LHCN-M2 (cell line): ENCODE measurements at places on chromosomes 7 and 10.
A peak's percentile ranks its signal among the peaks of the same experiment; 100 is the strongest.

- peak; percentile 81 for DNase-seq
Measured at GRCh38 chr7:90236721-90237289, 8.2 kb upstream of the CFAP69 start.

DNA sequence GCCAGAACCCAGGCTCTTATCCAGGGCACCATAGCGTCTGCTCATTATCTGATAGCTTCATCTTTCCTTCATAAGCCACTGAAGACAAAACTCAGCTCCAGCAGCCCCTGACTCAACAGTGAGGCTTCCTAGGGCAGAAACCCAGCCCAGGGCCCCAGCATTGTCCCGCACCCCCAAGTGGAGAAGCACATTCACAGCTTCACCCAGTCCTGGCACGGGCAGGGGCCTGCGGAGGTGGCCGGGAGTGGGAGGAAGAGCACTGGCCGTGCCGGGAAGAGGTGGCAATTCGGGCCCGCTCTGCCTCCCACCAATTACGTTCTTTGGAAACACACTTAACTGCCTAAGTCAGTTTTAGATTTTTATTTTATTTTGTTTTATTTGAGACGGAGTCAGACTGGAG lies 10.3 kb upstream of the CALML5 start:
- no peak for DNase-seq

DNA sequence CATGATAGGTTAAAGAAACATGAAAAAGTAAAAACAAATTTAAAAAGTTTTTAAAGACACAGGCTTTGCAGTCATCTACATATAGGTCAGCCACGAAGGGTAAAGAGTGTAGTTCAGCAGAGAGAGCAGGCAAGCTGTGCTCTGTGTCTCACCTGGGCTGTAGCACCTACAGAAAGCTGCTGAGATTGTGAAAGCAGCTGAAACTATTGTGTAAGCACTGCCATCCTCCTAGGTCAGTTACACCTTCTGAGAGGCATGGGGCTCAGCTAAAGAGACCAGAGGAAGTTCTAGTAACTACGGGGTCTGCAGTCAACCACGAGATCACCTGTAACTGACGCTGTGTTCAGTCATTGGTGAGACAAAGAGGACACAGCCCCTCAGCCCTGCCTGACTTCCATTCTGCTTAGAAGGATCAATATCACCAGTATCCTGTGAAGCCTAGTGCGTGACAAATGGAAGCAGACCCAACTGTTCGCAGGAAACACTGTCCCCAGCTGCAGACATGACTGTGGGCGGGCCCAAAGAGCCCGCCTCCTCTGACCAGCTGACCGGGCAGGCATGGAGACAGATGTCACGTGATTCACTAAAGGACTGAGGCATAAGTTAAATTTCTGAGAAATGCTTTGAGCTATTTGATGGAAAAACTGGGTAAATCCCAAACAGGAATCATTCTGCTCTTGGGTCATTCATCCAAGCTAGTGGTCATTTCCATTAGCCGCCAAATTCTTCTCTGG lies 87.9 kb downstream of the EBF3 start:
- peak; percentile 30 for DNase-seq

GRCh38 chr10:118980870-118981269 lies 48.6 kb upstream of the NANOS1 start:
- no peak for DNase-seq

GRCh38 chr7:65454469-65454868 lies 80.8 kb downstream of the ZNF92 start:
- no peak for DNase-seq

GRCh38 chr10:22319980-22320558 lies 830 bp upstream of the BMI1 start:
- no peak for DNase-seq

DNA sequence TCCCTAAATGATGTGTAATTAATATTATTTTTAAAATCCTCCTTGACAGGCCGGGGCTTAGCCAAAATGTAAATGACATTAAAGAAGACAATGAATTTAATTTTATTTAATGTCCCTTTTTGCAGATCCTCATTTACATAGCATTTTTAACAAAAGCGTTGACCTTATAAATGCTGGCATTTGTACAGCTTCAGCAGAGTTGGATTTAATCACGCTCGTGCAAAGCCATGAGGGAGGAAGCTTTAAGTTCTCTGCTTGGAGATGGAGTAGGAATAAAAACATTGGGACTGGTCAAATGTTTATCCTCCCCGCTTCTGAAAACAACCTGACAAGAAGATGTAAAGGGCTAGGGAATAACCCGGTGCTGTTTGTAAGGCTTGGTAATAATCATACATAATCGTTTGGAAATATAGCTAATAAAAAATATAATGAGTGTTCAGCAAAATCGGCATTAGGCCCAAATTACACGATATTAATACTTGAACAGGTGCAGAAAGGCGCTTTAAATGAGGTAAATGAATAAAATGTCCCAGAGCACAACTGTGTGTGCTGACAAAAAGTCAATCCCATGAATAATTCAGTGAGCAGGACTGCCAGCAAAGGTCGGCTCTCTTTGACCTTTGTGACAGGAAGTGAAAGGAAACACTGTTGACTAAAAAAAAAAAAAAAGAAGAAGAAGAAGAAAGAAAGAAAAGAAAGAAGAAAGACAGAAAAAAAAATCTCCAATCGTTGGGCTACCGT lies 11.5 kb downstream of the EBF3 start:
- peak; percentile 82 for DNase-seq

DNA sequence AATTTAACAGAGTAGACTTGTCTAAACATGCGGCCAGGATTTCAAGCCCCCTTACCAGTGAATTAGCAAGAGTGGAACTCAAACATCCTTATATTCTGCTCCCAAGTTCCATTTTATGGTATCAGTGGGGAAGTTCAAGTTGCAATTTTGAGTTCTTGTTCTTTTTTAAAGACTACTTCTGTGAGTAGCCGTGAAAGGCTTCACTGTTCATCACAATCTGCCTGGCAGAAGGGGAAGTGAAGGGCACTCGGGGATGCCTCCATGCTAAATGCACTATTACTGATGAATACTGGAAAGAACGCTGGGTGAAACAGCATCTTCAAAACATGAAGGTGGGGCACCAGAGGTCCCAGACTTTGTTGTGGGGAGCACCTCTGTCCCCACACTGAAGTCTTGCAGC lies 22.4 kb upstream of the FGL2 start:
- no peak for DNase-seq

DNA sequence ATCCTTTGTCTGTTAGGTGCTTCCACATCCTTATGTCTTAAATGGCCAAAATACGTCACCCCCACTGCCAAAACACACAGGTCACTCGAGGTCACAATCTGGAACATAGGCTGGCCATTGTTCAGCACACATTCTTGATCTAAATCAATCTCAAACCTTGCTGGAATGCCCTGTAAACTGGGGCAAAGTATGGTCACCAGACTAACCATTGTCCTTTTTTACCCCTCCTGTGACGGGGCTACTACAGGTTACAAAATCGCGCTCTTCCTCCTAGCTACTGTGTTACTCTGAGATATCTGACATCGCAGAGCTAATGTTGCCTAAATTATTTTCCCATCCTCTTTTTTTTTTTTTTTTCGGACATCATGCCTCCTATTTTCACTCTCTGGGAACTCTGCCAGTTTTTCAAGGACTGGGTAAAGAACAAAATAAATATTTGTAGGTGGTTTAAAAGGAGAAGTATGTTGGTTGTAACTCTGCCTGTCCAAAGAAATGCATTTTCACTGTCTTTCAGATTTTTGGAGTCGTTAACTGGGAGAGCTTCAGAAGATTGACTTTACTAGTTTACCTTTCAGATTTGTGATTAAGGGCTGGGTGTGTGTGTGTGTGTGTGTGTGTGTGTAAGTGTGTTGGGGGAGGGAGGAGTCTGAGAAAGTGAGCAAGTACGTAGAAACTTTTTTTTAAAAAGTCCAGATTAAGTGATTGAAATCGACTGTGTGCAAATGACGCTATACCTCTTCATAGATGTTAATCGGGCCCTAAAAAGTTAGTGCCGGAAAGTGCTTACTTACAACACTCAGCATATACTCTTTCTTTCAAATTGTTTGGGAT lies 942 bp upstream of the KIAA1217 start:
- DNase-seq, result no peak

DNA sequence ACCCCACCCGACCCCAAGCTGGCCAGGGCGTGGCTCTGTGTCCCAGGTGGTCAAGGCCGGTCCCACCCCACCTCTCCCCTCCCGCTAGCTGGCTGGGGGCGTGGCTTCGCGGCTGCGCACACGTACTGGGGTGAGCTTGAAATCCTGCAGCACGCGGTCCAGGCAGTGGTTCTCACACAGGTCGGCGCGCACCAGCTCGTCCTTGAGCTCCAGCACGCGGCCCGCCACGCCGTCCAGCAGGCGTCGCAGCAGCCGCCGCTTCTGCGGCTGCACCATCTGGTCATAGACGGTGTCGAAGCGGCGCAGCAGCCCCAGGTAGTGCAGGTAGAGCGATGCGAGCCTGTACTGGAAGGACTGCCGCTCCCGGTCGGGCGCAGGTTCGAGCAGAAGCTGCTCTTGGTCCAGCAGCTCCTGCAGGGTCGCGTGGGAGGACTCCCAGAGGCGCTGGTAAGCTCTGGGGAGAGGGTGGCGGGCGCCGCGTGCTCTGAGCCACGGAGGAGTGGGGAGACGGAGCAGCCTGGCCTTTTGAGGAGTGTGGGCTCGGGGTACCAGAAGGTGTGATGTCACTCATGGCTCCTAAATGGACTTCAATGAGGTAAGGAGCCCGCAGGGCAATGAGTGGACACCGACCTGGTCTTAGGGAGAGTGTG lies 5.8 kb downstream of the H2BK1 start:
- DNase-seq, result no peak

DNA sequence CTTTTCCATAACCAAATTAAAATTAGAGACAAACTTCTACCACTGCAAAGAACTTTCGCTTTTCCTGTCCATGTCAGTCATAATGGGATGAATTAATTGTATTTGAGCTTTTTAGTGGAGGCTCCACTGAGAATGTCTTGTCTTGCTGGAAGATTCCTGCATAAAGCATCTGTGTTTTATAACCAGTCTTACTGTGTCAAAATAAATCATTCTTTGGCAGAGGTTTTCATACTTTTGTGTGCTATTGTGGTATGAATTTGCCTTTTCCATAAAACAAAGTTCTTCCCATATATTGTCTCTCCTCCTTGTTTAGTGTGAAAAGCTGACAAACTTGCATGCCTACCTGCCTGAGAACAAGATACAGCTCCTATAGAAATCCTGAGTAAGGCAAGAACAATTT lies 124.8 kb upstream of the CCDC6 start:
- no peak for DNase-seq

GRCh38 chr10:130485236-130485957 lies 349.2 kb downstream of the GLRX3 start:
- DNase-seq, result no peak

DNA sequence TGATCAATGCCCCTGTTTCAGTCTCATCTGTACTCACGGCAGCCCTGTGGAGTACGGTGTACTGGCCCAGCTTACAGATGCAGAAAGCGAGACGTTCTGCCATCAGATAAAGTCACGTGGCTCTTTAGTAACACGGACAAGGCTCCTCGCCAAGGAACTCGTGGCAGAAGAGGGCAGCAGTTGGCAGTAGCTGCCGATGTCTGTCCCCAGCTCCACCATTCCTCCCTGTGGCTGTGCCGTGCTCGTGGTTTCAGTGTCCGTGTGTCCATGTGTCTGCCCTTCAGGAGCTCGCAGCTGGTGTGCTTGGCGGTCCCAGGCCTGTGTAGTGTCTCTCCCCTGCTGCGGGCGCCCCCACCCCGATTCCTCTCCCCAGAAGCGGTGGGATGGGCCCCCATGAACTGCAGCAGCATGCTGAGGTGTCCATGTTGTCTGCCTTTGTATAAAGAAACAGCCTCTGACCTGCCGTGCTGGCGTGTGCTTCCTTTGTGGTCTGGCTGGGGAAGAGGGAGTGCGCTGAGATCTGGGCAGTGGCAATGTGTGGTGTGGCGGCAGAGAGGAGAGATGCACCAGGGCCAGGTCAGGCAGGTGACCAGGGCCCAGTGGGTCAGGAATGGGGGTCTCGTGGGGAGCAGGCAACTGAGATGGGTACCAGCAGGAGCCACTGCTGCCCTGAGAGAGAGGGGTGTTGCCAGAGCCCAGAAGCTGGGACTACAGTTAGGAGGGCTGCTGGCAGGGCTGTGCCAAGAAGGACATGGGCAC lies 9.8 kb downstream of the RHBDD2 start:
- DNase-seq, result no peak

DNA sequence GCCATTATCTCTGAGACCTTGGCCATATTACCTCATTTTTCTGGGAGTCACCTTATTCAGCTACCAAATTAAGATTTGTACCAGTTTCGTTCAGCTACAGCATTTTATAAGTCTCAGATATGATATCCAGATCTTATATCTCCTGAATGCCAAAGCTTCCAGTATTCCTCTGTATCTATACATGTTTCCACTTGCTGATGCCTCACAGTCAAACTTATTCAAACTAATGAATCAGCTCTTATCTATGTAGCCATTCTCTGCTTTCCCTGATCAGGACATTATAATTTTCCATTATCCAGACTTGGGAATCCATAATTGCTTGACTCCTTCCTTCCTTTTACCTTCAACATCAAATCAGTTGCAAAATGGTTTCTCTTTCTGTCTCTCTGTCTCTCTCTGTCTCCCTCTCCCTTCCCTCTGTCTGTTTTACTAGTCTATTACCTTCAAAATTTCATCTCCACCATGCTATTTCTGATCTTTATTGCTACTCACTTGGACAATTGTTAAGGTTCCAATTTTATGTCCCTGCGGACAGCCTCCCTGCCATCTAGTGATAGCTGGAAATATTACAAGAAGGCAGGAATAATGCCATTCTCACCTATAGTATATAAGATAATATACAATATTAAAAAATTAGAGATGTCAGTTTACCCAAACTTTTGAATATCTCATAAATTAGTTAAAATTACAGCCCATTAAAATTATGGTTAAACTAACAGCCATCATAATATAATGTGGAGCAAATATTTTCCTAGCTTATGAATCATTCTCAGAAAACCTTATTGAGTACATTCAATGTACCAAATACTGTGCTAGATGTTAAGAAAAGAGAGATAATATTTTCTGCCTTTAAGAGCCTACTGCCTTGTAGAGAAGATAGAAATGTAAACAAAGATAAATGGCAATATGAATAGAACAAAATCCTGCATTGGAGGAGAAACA lies 89.8 kb downstream of the PCLO start:
- DNase-seq, result no peak

- DNase-seq, result peak; percentile 19
Measured at GRCh38 chr10:79239275-79239779, 107.9 kb upstream of the PPIF start.

GRCh38 chr10:49173201-49173772 lies 14.9 kb downstream of the TMEM273 start:
- DNase-seq, result no peak

GRCh38 chr10:123890226-123890625 lies 1.4 kb downstream of the CPXM2 start:
- no peak for DNase-seq

- no peak for DNase-seq
Measured at GRCh38 chr7:146479040-146479439, 362.4 kb downstream of the CNTNAP2 start.

DNA sequence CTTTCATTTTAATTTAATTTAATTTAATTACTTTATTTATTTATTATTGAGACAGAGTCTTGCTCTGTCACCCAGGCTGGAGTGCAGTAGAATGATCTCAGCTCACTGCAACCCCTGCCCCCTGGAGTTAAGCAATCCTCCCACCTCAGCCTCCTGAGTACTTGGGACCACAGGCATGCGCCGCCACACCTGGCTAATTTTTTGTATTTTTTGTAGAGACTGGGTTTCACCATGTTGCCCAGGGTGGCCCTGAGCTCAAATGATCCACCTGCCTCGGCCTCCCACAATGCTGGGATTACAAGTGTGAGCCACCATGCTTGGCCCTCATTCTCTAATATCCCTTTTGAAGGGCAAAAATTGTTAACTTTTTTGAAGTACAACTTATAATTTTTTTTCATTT lies 92.9 kb downstream of the XRCC2 start:
- DNase-seq, result no peak

- no peak for DNase-seq
Measured at GRCh38 chr7:128937271-128937646, 468 bp upstream of the IRF5 start.
